ENCODE measurements at places on chromosomes 5 and 9. TPM values are rescaled to one million over a fixed set of nuclear protein-coding genes. Genes with fewer than 3 reads are reported as not detected.

Gene PFN3
- total RNA-seq: not detected

GRCh38 chr9:131276891-131277286, 579 bp upstream of the FAM78A start:
- DNase-seq: peak; percentile 53

DNA sequence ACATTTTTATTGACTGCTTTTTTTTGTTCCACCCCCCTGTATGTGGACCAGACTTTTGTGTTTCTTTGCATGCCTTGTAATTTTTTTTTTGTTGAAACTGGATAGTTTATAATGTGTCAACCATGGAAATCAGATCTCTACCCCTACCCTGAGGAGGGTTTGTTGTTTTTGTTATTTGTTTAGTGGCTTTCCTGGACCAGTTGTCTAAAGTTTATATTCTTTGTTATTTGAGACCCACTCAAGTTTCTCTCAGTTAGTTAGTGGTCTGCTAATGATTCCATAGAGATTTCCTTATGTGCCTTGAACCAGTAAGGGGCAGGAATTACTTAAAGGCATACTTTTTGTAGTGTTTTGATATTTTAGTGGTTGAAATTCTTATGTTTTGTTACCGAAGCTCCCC, 41.1 kb downstream of the GCNT1 start:
- no peak for DNase-seq

GRCh38 chr9:22211588-22212360, 202.7 kb upstream of the CDKN2B start:
- no peak for DNase-seq

DNA sequence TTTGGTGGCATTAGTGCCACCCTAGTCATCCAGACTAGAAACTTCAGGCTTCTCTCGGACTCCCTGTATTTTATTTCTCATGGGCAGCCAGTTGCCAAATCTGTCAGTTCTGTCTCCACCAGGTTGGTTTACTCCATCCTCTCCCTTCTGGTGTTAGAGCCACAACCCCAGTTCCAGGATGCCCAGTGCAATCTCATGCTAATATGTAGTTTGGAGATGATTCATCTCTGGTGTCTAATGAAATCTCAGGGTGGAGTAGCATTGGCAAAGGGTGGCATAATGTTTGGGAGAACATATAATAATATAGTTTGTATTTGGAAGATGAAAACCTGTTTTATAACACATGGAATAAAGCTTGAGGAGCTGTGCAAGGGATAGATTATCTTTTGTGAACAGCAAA, 30.2 kb downstream of the SLC46A2 start:
- DNase-seq: no peak

DNA sequence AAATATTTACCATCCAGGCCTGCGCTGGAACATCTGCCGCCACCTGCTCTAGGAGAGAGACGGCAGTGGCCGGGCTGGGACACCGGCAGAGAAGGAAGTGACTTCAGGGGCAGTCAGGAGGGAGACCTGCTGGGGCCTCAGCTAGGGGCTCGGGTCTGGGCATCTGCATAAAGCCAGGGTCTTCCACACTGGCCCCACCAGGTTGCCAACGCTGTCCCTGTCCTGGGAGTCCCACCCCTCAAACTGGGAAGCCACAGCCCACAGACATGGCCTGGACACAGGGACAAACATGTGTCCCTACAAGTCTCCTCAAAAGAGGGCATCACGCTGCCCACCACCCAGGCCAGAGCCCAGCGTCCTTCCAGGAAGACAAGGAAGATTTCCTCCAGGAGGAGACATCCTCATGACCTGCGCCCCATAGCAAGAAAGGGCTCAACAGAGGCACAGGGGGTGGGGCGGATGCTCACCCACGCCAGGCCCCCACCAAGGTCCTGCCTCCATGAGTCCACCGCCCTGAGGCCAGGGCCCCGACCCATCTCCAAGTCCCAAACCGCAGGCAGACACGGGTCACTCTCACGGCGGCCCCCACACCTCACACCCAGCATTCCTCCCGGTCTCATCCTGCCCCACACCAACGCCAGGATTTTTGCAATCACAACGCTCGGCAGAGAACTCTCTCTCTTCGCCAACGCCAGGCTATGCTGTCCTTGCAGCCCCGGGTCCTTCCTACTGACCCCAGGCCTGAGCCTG, 9.0 kb downstream of the VAV2 start:
- DNase-seq: peak; percentile 38

Measured in naive thymus-derived CD8-positive, alpha-beta T cell (primary cell).